ENCODE measurements at places on chromosomes 3 and 15.

- DNase-seq = no peak
Measured at GRCh38 chr3:17183951-17184550, 299.3 kb downstream of the PLCL2 start.

DNA sequence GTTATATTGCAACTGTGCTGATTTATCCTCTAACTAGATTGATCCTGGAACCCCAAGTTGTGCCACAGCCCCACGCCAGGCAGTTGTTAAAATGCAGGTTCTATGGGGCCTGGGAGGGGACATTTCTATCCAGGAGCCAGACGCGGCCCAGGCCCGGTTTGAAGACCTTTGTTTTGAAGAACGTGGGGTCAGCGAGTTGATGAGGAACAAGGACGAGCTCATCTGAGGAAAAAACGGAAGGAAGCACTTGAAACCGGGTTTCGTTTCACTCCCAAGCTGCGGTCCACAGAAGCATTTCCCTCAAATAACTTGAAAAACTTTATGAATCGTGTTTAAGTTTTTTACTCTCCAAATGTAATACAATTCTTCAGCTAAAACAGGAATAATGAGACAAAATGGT, 76.4 kb downstream of the CHSY1 start:
- peak; percentile 39 for DNase-seq

- peak; percentile 57 for DNase-seq
Measured at GRCh38 chr15:81400640-81401236, 26.7 kb upstream of the TMC3 start.

- no peak for DNase-seq
Measured at GRCh38 chr3:141476033-141476432, 10.8 kb upstream of the RASA2 start.

- no peak for DNase-seq
Measured at GRCh38 chr3:134148534-134148933, 102.1 kb downstream of the RYK start.

- DNase-seq = no peak
Measured at GRCh38 chr15:30675126-30675525, 49.2 kb downstream of the ARHGAP11B start.

DNA sequence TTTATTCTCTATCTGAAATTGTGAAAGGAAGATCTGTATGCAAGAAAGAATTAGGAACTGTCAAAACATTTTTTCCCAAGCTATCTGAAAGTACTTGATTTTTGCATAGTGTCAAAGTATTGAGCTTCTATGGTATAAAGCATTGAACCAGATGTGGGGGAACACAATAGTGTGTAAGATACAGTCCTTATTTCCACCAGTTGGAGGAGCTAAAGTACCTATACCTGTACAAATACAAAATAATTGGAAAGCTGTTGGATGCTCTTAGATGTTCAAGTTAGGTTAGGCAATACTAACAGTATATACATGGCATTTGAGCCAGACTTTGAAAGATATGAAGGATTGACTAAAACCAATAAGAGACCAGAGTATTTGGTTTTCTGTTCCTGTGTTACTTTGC, 148.4 kb downstream of the B3GALNT1 start:
- no peak for DNase-seq

GRCh38 chr3:129050556-129051295, 9.9 kb upstream of the GP9 start:
- DNase-seq = no peak

DNA sequence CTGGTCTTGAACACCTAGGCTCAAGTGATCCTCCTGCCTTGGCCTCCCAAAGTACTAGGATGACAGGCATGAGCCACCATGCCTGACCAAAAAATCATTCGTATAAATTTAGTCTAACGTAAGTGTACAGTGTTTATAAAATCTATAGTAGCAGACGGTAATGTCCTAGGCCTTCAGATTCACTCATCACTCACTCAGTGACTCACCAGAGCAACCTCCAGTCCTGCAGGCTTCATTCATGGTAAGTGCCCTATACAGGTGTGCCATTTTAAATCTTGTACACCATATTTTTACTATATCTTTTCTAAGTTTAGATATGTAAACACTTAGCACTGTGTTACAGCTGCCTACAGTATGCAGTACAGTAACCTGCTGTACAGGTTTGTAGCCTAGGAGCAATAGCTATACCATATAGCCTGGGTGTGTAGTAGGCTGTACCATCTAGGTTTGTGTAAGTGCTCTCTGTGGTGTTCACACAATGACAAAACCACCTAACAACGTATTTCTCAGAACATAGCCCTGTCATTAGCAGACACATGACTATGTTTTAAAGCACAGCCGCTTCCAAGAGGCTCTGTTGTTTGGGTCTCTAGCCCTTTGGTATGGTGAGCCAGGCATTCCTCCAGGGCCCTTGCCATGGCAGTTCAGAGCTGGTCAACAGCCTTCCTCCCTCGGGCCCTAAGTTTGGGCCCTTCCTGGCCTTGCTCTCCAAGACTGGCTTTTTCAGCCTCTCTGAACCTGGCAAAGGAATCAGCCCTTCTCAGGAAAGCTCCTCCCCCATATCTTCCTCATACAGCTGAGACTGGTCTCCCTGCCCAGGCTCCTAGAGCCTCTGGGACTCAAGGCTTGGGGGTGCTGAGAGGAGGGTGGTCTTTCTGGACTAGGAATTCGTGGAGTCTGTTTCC, 1.9 kb upstream of the CCDC9B start:
- DNase-seq = no peak

DNA sequence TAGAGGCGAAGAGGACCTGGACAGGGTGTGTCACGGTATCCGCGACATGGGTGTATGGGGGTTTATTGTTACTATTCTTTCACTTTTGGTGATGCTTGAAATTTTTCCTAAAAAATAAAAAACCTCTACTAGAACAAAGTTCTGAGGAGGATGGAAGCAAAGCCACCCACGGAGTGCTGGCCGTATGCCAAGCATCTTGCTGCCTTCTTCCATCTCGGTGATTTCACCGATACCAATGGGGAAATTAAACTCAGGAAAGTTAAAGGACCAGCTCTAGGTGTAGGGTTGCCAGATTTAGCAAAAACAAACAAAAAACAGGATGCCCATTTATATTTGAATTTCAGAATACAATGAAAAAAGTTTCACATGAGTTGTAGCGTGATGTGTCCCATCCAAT, 33.9 kb downstream of the SMAD6 start:
- DNase-seq = no peak

DNA sequence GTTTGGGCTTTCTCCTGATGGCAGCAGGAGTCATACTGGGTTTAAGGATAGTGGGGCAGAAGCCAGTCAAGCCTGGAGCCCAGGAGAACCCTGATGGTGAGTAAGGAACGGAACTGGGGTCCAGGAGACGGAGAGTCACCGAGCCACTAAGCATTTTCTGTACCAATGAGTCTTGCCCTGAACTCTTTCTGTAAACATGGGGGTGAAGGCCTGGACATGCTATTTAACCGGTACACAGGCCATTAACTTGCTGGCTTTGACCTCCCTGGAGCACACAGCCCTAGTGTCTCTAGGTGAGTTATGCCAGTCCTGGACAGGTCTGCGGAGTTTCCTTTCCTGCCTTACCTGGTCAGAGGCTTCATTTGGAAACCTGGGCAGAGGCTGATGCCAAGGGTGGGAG, 3.9 kb downstream of the SLC6A6 start:
- DNase-seq = no peak

GRCh38 chr3:154801729-154802128, 278.4 kb upstream of the MME start:
- DNase-seq = no peak

DNA sequence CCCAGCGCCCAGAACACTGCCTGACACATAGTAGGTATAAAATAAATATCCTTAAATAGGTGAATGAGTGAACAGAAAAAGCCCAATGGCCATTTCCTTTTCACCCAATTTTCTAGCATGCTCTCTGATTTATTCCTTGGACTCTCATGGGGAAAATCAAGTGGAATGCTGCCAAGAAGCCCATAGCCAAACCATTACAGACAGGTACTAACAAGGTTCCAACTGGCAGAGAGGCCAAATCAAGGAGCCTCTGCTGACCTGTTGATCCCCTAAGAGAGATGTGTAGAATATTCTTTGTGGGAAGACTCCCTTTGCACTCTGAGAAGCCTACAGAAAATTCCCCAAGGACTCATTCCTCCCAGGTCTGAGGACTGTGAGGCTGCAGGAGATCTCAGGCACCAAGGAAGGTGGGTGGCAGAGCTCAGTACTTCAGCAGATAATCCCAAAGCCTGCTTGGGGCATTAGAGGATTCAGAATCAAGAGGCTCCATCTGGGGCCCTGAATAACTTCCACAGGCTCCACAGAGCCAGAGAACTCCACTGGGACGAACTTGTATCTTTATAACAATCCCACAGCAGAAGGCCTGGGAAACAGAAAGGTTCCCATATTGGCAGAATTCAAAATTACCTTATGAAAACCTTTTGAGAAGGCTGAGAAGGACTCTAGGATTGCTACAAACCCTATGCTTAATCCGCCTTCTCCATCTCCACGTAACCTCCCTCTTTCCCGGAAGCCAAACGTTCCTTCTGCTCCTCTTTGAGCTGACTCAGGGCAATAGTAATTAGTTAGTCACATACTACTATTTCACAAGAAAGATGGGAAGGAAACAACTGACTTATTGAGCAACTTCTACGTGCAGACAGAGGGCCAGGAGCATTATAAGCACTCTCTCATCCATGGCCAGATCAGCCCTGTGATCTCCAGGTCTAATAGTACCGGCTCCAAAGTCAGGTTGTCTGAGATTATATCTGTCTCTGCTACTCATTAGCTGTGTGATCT, 34.5 kb downstream of the PRICKLE2 start:
- no peak for DNase-seq

- DNase-seq = no peak
Measured at GRCh38 chr3:152349392-152349791, 80.7 kb downstream of the MBNL1 start.

DNA sequence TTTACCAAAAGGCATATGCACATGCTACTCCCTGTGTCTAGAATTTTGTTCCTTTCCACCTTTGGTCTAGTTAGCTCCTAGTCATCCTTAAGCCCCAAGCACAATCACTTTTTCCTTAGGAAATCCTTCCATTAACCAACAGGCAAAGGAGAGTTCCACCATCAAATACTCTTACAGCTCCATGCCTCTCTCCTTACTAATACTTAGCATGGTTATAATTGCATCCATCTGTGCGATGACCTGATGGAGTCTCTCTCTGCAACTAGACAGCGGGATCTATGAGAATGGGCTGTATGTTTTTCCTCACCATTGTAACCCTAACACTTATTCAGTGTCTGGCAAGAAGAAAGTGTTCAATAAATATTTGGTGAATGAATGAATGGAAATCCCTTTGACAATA, 69.3 kb upstream of the SMAD3 start:
- DNase-seq = no peak

DNA sequence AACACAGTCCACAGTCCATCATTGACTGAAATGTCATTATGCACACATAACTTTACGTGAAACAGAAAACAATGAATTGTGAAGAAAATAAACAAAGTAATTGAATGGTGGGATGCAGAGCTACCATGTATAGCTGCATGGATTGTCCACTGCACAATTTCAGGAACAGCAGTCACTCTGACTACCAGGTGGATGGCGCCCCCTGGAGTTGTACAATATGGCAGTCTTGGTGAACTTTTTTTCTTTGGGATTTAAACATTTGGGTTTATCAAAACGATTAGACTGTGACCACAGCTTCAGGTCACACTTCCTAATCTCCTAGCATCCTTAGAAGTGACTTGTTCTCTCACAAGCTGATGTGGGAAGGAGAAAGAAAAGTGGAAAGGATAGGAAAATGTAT, 48.9 kb upstream of the TCF12 start:
- peak; percentile 49 for DNase-seq

GRCh38 chr3:107992976-107993684, 97.7 kb downstream of the CD47 start:
- DNase-seq = no peak

GRCh38 chr15:69421498-69421897, 7.3 kb downstream of the KIF23 start:
- DNase-seq = no peak

DNA sequence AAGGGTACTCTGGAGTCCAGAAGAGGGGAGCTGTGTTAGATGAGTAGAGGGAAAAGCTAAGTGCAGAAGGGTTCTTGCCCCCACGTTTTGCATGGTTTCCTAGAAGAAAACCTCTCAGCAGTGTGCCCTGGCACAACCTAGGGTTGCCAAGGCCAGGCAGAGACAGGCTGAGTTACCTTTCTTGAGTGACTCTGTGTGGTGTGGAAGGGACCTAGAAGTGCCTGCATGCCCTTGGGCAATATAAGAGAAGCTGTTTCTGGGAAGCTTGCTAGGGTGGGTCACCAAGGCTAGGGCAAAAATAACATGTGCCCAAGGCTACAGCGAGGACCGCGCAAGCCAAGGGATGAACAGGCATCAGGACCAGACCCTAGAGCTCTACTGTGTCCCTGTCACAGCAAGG, 3.4 kb upstream of the SAMD7 start:
- no peak for DNase-seq

DNA sequence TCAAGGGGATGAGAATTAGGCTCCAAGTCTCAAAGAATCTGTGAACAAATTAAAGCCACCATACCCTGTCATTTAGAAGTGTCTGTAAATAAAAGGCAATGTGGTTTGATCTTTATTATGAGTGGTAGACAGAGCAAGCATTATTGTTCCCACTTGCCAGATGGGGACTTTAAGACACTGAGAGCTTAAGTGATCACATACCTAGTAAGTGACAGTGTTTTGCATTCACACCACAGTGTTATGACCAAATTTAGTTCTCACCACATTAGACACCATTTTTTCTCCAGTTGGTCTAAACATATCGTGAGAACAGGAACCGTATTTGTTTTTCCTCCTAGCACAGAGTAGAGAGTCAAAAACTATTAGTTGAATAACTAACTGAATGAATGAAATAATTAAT, 13.2 kb upstream of the ZBED2 start:
- DNase-seq = no peak

DNA sequence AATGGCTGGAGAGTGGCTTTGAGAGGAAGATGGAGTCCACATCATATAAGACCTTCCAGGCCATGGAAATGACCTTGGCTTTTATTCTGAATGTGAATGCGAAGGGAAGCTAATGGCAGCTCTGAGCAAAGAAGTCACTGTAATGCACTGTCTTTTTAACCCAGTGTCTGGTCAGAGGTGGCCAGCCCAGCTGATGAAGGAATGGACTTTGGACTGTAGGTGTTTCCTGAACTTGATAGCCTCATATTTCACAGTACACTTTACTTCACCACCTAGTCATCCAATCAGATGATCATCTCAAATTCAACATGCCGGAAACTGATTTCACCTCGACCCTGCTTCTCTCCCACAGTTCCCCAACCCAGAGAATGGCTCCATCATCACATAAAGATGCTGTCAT, 33.4 kb downstream of the DCLK3 start:
- no peak for DNase-seq

GRCh38 chr15:44710236-44711095, 657 bp downstream of the PATL2 start:
- DNase-seq = no peak
